Progenitor cell of endocrine pancreas (in vitro differentiated cells): ENCODE measurements at places on chromosomes 3 and 15. TPM values are rescaled to one million over a fixed set of nuclear protein-coding genes. Genes with fewer than 3 reads are reported as not detected.

THAP10 gene
- total RNA-seq: 4.1 and 4.5 TPM in 2 replicates

DNA sequence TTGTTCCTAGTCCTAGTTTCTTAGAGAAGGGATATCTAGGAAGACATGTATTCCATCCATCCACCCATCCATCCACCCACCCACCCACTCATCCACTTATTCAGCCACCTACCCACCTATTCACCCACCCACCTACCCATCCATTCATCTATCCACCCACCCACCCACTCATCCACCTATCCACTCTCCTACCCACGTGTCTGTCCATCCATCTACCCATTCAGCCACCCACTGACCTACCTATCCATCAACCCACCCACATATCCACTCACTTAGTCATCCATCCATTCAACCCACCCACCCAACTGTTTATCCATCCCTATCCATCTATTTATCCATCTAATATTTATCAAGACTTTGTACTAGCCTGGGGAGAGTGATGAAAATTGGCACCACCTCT lies 120.5 kb downstream of the FBLN2 start:
- H3K4me3 ChIP-seq: no peak overlapping the region
- H3K27me3 ChIP-seq: peaks cover 39% of the 10 kb centered on the region
- no peak overlapping the region for H3K27ac ChIP-seq
- H3K4me1 ChIP-seq: peaks cover 1% of the 10 kb centered on the region
- no peaks in the 10 kb centered on the region for H3K36me3 ChIP-seq
- no peak for DNase-seq

DNA sequence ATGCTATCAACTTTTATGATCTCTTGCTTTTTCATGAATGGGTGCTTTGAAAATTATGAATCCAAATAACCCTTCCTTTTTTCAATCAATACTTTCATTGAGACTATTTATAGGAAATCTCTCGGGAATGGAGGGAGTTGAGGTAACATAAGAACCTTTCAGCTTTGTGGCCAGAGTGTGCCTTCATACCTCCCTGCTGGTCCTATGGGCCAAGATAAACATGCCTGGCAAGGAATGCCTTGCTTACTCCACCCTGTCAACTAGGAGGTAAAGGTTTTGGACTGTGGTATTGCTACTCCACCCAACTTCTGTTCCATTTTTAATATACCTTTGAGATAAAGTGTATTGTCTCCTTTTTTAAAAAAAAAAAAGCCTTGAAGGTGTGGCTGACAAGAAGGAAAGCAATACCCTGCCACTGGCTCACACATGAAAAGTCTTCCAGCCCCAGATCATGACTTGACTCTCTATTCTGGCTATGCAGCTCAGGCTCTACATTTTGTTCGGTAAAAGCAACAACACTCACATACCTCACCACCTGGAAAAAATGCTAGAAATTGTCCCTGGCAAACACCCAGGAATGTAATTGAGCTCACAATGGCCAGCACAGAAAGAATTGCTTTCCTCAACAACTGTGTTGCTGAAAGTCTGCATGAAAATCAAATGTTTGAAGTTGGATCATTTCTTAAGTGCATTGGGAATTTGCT lies 35.8 kb downstream of the COL8A1 start:
- H3K4me1 ChIP-seq: no peaks in the 10 kb centered on the region
- no peaks in the 10 kb centered on the region for H3K27me3 ChIP-seq
- no peak overlapping the region for H3K27ac ChIP-seq
- no peak overlapping the region for H3K4me3 ChIP-seq
- no peak for DNase-seq
- H3K36me3 ChIP-seq: no peaks in the 10 kb centered on the region

DNA sequence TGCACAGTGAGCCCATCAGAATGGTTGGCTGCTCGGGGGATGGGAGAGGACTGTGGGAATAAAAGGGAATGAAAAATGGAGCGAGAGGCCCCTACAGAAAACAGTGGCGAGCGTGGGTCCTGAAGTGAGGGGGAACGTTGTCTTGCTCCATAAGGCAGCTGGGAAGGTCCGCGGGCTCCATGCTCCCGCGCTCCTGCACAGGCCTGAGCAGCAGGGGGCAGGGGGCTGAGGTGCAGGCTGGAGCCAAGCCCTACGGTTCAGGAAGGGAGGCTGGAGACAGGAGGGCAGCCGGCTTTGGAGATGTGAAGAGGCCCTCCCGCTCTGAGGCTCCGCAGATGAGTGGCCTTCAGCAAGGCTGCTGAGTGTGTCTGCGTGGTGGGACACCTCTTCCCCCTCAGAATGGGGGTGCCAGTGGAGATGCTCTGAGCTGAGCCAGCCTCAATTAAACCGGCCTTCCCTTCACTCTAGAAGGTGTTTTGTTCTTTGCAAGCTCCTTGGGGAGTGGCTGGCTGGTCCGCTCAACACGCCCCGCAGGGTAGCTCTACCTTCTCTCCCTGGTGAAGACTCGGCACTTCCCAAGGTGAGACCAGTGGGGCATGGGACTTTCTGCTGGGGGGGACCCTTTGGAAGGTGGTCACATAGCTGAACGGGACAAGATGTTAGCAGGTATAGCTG lies 208.0 kb downstream of the XXYLT1 start:
- H3K4me1 ChIP-seq: peaks cover 2% of the 10 kb centered on the region
- no peak for DNase-seq
- peaks cover 9% of the 10 kb centered on the region for H3K27me3 ChIP-seq
- H3K4me3 ChIP-seq: no peak overlapping the region

- H3K36me3 ChIP-seq: no peaks in the 10 kb centered on the region
- H3K27ac ChIP-seq: no peak overlapping the region
- DNase-seq: no peak
- no peaks in the 10 kb centered on the region for H3K27me3 ChIP-seq
Measured at GRCh38 chr15:50542887-50543210, 3.6 kb downstream of the USP50 start.

DNA sequence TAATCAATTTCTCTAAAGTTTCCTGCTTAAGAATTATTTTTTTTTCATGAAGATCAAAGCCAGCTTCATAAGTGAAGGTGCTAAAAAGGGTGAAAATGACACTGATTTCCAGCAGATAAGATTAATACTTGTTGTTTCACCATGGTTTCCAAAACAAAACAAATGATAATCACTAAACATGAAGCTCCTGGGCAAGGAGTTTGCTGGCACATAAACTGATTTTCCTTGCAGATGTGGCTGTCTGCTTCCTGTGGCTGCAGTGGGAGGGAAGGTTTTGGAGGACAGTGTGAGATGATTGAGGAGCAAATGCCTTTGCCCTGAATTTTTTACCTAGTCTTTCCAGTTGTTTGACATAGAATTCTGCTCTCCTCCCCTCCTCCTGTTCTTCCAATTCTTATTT lies 228.8 kb downstream of the DIPK2A start:
- no peak overlapping the region for H3K27ac ChIP-seq
- H3K27me3 ChIP-seq: no peaks in the 10 kb centered on the region
- H3K4me1 ChIP-seq: no peaks in the 10 kb centered on the region
- H3K4me3 ChIP-seq: no peak overlapping the region

GRCh38 chr3:37453393-37454389 lies 279.3 kb upstream of the LRRFIP2 start:
- peaks cover 84% of the 10 kb centered on the region for H3K27me3 ChIP-seq
- H3K4me3 ChIP-seq: peak overlapping the region; percentile 42
- no peaks in the 10 kb centered on the region for H3K4me1 ChIP-seq
- DNase-seq: no peak
- H3K36me3 ChIP-seq: no peaks in the 10 kb centered on the region

- DNase-seq: no peak
- peaks cover 48% of the 10 kb centered on the region for H3K27me3 ChIP-seq
- peaks cover 9% of the 10 kb centered on the region for H3K4me1 ChIP-seq
- no peak overlapping the region for H3K4me3 ChIP-seq
- H3K36me3 ChIP-seq: no peaks in the 10 kb centered on the region
Measured at GRCh38 chr15:74733269-74733668, 7.9 kb upstream of the CYP1A1 start.
